ENCODE measurements at places on chromosomes 3 and 15.
A peak's percentile ranks its signal among the peaks of the same experiment; 100 is the strongest.

- no peak for ATAC-seq
Observed at GRCh38 chr15:70057931-70058641, 39.6 kb downstream of the TLE3 start.

DNA sequence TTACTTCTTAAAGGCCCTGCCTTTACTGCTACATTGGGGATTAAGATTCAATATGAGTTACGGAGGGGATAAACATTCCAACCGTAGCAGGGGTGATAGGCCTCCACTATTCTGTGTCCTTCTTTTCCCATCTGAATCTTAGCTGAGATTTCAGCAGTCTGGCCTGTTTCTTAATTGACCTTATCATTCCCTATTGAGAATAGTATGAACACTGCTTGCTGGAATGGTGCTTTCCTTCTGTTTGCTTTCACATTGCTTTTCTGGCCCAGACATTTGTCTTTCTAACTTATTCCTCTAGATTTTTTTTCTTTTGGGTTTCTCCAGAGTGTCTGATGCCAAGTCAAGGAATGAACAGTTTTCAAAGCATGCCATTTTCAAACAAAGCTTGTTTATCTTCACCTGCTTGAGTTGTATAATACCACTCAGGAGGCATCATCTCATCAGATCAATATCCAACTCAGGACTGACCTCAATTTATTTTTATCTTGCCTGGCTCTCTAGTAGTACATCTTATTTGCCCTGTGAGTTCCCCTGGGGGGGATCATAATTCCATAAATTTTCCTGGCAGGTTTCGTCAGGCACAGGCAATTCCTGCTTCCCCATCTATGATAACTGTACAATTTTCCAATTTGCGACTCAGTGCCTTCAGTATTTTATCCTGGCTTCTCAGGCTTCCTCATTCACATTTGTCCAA is 161.1 kb upstream of the STT3B start:
- ATAC-seq, result no peak

GRCh38 chr3:188473045-188473444 is 319.1 kb downstream of the LPP start:
- no peak for ATAC-seq

DNA sequence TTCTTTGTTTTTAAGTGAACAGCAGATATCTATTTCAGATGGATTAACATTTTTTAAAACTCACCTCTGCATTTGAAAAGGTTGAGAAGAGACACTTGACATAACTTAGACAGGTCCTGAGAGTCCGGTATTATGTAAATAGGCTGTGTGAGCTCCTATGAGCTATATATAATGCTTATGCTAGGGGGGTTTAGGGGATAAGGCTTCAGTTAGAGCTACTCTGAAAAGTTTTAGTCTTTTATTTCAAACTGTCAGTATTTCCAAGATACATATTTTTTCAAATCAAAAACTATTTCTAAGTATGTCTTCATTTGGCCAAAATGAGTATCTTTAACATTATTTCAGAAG is 16.9 kb downstream of the SHC4 start:
- ATAC-seq, result no peak

GRCh38 chr3:64815195-64815631 is 127.4 kb upstream of the ADAMTS9 start:
- no peak for ATAC-seq

- ATAC-seq, result no peak
Observed at GRCh38 chr3:95148107-95148506, 1085.2 kb downstream of the NSUN3 start.

GRCh38 chr3:99833617-99834205 is 16.0 kb downstream of the CMSS1 start:
- no peak for ATAC-seq

DNA sequence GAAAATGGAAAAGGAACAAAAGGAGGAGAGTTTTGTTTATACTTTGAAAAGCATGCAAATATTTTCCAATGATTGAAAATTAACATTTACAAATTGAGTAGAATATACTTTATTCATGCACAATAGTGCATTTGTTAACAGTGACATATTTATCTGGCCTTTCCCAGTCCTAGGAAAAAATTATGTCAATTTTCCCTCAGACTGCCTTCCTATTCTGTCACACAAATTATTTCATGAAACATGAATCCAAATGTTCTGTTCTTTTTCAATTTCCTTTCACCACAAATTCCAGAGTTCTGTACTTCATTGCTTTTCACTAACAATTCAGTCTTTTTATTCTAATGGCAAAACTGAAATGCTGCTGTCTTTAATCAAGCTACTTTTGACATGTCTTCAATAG is 945.1 kb downstream of the ROBO1 start:
- no peak for ATAC-seq

DNA sequence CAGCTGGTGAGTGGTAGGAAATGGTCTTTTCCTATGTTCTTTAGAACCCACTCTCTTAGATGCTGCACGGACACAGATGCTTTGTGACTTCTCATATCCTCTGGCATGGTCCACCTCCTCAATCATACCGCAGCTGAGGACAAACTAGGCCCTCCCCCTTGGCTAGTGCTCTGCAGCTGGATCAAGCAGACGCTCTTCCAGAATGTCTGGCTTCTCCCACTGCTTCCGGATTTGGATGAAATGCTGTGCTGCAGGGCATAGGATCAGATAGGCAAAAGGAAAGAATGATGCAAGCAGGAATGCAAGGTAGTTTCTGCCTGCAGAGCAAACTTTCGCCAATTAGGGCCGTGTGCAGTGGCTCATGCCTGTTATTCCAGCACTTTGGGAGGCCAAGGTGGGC is 75.7 kb upstream of the SLC4A7 start:
- no peak for ATAC-seq

- ATAC-seq, result peak; percentile 42
Observed at GRCh38 chr3:132650153-132650552, 9.5 kb downstream of the ACAD11 start.

GRCh38 chr3:58478781-58479180 is 13.1 kb upstream of the KCTD6 start:
- no peak for ATAC-seq

GRCh38 chr3:70973558-70973957 is 610.0 kb downstream of the FOXP1 start:
- ATAC-seq, result peak; percentile 84

DNA sequence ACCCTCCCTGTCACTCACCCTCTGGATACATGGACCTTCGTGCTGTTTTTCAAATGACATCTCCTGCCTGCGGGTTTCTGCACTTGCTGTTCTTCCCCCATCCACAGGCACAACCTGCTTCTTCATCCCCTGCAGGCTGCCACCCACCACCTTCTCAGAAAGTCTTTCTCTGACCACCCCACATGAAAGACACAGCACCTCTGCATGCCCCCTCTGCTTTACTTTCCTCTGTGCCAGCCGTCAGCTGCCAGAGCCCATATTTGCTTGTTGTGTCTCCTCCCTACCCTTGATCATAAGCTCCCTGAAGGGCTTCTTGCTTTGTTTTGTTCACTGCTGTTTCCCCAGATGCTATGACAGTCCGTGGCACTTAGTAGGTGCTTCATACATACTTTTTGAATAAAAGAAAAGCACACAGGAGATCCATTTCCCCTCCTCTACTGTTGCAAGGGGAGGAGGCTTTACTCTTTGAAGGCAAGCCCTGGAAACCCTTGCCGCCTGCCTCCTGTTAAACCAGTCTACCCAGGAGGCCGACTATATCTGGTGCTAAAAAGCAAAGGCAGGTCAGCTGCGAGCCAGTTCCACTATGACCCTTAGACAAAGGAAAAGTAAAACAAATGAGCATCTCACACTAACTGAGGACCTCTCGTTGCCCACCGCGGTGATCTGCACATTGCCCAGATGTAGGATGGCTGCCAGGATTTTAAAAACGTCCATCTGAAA is 31.9 kb downstream of the MYO5C start:
- ATAC-seq, result no peak

DNA sequence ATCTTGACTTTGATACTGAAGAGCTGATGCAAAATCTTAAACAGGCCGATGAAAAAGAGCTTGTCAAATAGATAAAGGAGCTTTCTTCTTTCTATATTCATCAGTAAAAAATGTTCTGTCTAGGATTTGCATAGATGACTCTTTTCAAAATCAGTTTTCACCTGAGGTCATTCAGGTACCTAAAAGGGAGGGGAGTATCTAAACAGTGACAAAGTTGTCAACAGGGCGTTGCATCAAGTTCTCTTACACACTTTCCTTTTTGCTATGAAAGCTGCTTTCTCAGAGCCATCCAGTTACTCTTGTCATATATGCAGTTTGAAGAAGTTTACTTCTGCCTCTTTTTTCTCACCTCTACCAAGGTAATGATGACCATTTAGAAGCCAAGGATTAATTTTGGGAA is 60.0 kb downstream of the AKAP13 start:
- peak; percentile 67 for ATAC-seq

DNA sequence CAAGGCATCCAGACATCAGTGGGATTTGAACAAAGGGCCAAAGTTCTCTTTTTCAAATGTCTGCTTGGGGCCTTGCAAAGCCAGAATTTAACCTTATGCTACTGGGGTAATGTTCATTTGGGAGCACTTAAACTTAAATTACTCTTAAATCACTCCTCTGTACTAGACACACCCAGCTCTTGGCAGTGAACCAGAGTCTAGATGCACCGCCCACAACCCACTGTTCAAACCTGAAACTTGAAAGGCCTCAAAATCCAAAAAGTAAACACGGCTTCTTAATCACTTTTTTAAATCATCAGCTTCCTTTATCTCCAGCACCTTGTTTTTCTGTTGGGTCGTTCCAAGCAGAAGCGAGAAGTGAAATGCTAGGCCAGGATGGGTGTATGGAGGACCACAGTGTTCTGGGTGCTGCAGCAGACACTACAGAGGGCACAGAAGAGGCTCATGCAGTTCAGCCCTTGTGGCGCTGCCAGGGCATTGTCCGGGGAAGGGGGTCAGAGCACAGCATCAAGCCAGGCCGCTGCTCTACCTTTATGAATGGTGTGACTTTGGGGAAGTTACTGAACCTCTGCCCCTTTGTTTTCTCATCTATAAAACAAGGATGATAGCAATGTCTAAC is 28.8 kb downstream of the MECOM start:
- no peak for ATAC-seq

DNA sequence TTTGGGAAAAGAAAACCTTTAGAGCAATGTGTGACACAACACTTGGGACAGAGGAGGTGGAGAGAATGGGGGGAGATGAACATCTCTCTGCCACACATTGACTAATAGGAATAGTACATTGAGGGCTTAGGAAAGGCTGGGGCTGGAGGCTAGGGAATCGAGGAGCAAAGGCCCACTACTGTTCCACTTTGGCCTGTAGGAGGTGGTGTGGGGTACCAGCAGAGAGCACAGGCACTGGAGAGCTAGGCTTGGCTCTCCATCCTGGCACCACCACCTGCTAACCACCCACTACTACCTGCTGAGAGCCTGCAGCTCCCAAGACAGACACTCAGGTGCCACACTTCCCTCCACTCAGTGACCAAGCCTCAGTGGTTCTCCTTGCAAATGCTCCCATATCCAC is 19.4 kb downstream of the CCDC32 start:
- ATAC-seq, result no peak

GRCh38 chr3:192869131-192870031 is 48.3 kb downstream of the MB21D2 start:
- no peak for ATAC-seq

DNA sequence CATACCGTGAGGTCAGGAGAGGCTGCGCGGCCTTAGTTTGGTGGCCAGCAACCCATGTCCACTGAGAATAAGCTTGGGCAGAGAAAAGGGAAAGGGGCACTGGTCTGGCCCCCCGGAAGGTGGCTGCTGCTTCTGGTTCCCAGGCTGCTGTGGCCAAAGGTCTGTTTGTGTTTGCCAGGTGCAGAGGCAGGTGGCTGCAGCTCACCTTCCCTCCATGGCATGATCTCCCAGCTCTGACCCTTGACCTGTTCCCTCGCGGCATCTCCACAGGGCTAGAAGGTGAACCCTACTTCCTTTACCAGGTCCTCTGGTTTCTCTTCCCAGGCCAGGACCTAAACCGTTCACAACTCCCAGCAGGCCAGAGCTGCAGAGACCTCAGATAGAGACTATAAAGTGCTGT is 13.8 kb downstream of the VPS18 start:
- ATAC-seq, result no peak

GRCh38 chr3:69378112-69378802 is 7.6 kb downstream of the FRMD4B start:
- ATAC-seq, result no peak

GRCh38 chr15:76730262-76730661 is 174.9 kb downstream of the SCAPER start:
- no peak for ATAC-seq

GRCh38 chr3:57079474-57079831 is 19.0 kb downstream of the SPATA12 start:
- peak; percentile 17 for ATAC-seq

DNA sequence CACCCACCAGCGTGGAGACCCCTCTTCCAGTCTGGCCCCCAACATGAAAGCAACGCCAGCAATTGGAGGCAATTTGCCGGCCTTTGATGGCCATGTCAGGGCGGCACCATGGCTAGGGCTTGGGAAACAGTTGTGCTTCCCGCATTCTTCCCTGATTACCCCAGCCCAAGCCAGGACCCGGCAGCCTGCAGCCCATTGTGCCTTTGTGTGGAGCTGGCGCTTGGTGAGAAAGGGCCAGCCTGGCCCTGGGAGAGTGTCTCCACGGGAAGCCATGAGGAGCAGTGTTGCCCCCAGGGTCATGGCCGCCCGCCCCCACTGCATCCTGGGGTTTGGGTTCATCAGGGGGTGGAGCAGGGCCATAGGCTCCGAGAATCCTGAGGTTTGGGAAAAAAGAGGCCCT is 66.0 kb downstream of the DNAJB8 start:
- ATAC-seq, result no peak

DNA sequence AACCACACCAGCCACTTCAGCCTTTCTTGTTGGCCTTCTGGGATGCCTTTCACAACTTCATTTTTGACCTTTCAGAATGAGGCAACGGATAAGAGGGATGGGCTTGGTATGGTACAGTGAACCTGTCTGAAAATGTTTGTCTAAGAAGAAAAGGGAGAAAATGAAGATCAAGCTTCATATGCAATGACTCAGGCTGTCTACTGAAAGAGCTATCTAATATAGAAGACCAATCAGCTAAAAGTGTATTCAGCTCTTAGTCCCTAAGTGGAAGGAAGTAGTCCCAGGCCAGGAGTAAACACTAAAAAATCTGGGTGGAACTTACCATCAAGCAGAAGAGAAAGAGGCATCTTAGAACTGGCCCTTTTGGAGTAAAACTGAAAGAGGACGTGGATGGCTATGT is 12.2 kb upstream of the UPK1B start:
- ATAC-seq, result no peak

DNA sequence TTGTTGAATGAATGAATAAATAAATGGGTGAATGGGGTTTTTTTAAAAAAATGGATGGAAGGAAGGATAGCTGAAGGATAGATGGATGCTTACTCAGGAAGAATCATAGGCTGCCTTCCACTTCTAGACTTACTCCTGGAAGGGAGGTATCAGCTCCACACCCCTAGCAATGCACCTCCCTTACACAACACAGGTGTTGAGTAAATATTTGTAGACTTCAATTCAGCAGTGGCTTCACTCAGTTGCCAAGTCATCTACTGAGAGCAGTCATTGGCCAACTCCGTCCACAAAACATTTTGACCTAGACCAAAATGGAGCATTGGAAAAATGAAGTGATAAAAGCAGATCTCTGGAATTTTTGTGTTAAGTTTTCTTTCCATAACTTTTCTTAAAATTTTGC is 65.5 kb upstream of the ST8SIA2 start:
- no peak for ATAC-seq

GRCh38 chr15:95715116-95715903 is 615.2 kb upstream of the NR2F2 start:
- no peak for ATAC-seq
